ENCODE measurements at places on chromosomes 2 and 18.

DNA sequence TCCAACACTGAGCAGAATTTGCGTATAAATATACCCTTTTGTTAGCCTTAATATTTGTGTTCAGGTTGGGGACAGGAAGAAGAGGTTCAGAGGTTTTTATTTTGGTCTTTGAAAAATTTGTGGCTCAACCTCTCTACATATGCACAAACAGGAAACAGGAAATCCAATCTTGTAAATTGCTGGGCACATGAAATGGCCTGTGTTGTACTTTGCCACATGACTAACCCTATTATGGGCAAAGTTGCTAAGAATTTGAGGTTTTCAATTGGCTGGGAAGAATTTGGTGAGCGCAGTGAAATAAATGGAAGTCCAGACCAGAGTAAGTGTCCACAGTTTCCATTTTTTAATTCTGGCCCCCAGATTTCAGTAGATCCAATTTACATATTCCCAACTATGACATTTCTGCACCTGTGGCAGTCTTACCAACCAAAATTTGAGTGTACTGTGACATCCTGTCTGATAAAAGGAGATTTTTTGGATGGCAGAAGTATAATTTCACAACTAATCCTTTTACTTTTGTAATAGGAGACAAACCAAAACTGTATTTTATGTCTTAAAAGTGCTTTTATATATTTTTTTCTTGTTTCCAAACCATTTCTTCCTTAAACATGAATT lies 63.6 kb downstream of the COX7A2L start:
- H3K4me3 ChIP-seq, result no peak overlapping the region
- no peaks in the 10 kb centered on the region for H3K36me3 ChIP-seq

DNA sequence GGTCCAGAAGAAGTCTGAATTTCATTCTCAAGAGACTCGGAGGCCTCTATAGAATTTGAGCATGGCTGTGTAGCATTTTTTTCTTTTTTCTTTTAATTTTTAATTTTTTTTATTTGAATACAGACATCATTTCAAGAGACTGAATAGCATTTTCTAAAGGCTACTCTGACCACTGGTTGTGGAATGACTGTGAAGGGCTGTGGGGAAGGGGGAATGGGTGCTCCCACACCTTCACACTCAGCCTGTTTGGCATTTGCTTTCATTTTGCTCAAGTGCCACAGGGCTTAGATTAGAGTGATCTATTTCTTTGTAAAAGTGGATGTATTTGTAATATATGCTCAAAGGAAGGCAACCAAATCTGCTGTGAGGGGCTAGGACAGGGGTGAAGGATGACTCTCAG lies 142.0 kb upstream of the SPOPL start:
- no peaks in the 10 kb centered on the region for H3K4me1 ChIP-seq
- no peak overlapping the region for H3K4me3 ChIP-seq
- no peaks in the 10 kb centered on the region for H3K27me3 ChIP-seq
- no peak for DNase-seq

- H3K27ac ChIP-seq, result no peak overlapping the region
- no peaks in the 10 kb centered on the region for H3K36me3 ChIP-seq
- DNase-seq, result no peak
- no peaks in the 10 kb centered on the region for H3K4me1 ChIP-seq
- H3K4me3 ChIP-seq, result no peak overlapping the region
Observed at GRCh38 chr2:220029013-220029412, 401.6 kb downstream of the SLC4A3 start.

GRCh38 chr18:46481048-46481846 lies 175.8 kb downstream of the LOXHD1 start:
- H3K4me1 ChIP-seq, result peaks cover 31% of the 10 kb centered on the region
- H3K4me3 ChIP-seq, result no peak overlapping the region
- H3K27ac ChIP-seq, result no peak overlapping the region
- H3K36me3 ChIP-seq, result no peaks in the 10 kb centered on the region
- no peaks in the 10 kb centered on the region for H3K27me3 ChIP-seq

- no peaks in the 10 kb centered on the region for H3K36me3 ChIP-seq
- H3K4me1 ChIP-seq, result peaks cover 6% of the 10 kb centered on the region
- peak overlapping the region; percentile 73 for H3K4me3 ChIP-seq
- no peaks in the 10 kb centered on the region for H3K27me3 ChIP-seq
- DNase-seq, result no peak
Observed at GRCh38 chr2:110205660-110206455, 1.0 kb upstream of the NPHP1 start.

GRCh38 chr2:27461118-27461517 lies 18.9 kb downstream of the KRTCAP3 start:
- H3K4me3 ChIP-seq, result no peak overlapping the region
- H3K4me1 ChIP-seq, result no peaks in the 10 kb centered on the region
- H3K27me3 ChIP-seq, result no peaks in the 10 kb centered on the region
- peaks cover 12% of the 10 kb centered on the region for H3K36me3 ChIP-seq

DNA sequence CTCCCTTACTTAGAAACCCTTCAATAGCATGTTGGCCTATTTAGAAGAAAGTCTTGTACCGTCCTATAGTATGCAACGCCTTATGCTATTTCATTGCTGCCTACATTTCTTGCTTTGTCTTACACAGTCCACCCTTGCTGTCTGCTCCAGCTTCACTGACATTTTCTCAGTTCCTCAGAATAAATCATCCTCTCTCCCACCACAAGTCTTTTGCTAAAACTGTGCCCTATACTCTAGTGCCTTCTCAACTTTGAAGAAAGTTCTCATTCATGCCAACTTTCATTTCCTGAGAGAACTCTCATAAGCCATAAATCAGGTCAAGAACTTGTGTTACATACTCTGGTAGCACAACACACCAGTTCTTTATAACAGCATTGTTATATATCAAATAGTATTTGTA lies 54.3 kb upstream of the COL3A1 start:
- no peak overlapping the region for H3K4me3 ChIP-seq
- H3K4me1 ChIP-seq, result no peaks in the 10 kb centered on the region
- H3K36me3 ChIP-seq, result no peaks in the 10 kb centered on the region
- no peak for DNase-seq
- H3K27me3 ChIP-seq, result no peaks in the 10 kb centered on the region
- H3K27ac ChIP-seq, result no peak overlapping the region

DNA sequence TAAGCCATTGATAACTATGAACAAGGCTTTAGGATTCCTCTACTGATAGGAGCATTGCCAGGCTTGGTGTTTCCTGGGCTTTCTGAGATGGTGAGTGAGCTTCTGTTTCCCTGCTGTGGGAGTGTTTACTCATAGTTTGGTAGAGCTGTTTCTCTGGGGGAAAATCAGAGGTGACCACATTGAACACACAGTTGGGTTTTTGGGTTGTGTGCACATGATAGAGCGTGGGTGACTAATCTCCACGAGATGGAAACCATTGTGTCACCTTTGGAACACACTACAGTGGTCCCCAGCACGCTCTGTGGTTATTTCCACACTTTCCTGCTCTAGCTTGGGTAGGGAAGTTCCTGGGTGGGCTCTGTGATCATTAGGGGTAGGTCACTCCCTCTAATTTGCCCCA lies 5.4 kb downstream of the IL1R1 start:
- H3K27ac ChIP-seq, result no peak overlapping the region
- H3K4me1 ChIP-seq, result no peaks in the 10 kb centered on the region
- H3K27me3 ChIP-seq, result no peaks in the 10 kb centered on the region

DNA sequence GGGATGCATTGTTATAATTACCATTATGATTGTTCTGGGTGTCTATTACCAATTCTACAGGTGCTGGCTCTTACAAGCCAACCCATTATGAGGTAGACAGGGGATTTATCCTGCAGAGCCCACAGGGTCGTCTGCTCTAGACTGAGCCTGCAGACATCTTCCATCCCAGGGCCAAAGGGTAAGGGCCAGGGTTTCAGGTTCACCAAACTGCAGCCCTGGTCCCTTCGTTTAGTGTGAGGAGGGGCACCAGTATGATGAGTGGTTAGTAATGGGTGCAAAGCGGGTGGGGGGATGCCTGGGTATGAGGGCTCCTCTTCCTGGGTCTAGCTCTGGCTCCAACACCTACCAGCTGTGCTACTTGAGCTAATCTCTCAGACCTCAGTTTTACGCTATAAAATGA lies 1.2 kb upstream of the ARID5A start:
- DNase-seq, result no peak
- H3K36me3 ChIP-seq, result no peaks in the 10 kb centered on the region
- no peak overlapping the region for H3K4me3 ChIP-seq
- peak overlapping the region; percentile 91 for H3K27ac ChIP-seq
- peaks cover 52% of the 10 kb centered on the region for H3K4me1 ChIP-seq

DNA sequence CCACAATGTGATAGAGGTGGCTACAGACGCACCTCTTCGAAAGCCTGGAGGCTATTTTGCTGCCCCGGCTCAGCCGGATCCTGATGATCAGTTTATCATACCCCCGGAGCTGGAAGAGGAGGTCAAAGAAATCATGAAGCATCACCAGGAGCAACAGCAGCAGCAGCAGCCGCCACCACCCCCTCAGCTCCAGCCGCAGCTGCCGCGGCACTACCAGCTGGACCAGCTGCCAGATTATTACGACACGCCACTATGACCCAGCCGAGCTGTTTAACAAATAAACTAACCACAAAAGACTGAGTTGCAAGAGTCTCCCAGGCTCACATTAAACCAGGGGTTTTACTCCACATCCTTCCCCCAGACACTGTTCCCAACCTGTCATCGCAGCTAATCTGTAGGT lies 263.8 kb downstream of the PHLPP1 start:
- H3K36me3 ChIP-seq, result peaks cover 65% of the 10 kb centered on the region
- peak overlapping the region; percentile 19 for H3K27ac ChIP-seq
- H3K27me3 ChIP-seq, result no peaks in the 10 kb centered on the region
- H3K4me3 ChIP-seq, result no peak overlapping the region
- peaks cover 26% of the 10 kb centered on the region for H3K4me1 ChIP-seq
- DNase-seq, result no peak

DNA sequence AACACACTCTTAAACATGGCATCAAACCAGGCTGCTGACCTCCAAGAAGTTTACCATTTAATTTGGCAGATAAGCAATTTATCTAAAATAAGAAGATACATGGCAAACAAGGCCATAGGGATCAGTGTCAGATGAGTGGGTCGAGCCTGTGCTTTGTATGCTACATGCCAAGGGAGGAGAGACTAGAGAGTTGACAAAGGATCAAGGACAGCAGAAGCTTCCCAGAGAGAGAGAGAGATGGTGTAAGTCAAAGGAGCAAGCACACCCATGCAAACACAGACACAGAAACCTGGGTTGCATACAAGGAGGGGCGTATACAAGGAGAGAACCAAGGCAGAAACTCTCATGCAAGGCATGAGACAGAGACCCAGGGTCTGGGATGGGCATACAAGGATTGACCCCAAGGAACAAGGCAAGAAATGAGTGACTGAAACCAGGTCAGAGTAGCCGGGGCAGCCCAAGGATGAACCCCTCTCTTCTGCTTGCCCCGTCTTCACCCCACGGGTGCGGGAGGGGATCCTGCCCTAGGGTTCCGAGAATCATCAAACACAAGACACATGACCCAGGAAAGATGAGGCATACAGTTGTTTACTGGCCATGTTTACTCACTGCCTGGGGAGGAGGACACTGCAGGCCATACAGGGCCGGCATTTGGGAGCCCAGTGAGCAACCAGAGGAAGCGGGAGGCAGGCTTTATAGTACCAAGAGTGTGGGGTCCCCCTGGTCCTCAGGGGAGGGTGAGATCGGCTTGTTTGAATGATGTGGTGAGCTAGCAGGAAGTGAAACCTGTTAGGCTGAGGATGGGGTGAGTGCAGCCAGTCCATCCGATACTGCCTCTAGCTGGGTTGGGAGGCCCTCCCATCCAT lies 529.2 kb upstream of the ID2 start:
- no peaks in the 10 kb centered on the region for H3K4me1 ChIP-seq
- H3K4me3 ChIP-seq, result no peak overlapping the region
- no peaks in the 10 kb centered on the region for H3K27me3 ChIP-seq
- no peak for DNase-seq
- H3K27ac ChIP-seq, result no peak overlapping the region
- no peaks in the 10 kb centered on the region for H3K36me3 ChIP-seq

DNA sequence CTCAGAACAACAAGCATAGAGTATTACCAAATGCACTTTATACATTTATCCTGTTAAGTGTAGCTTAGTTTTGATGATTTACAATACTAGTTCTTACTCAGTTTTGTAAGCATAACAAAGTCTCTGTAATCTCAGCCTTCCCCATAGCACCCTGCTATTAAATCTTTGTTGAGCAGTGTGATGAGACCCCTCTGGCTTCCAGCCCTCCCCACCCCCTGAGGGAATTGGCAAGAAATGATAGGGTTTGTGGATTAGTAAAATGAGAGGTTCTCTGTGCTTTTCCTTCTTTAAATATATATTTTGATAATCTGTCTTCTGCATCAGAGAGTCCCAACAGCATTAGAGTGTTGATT lies 37.2 kb downstream of the ZNF521 start:
- DNase-seq, result no peak
- H3K27me3 ChIP-seq, result no peaks in the 10 kb centered on the region
- H3K27ac ChIP-seq, result no peak overlapping the region
- peaks cover 4% of the 10 kb centered on the region for H3K4me1 ChIP-seq
- no peak overlapping the region for H3K4me3 ChIP-seq

- H3K4me3 ChIP-seq, result no peak overlapping the region
- no peaks in the 10 kb centered on the region for H3K27me3 ChIP-seq
- H3K27ac ChIP-seq, result no peak overlapping the region
- no peaks in the 10 kb centered on the region for H3K4me1 ChIP-seq
Observed at GRCh38 chr2:184879671-184880070, 281.3 kb downstream of the ZNF804A start.

DNA sequence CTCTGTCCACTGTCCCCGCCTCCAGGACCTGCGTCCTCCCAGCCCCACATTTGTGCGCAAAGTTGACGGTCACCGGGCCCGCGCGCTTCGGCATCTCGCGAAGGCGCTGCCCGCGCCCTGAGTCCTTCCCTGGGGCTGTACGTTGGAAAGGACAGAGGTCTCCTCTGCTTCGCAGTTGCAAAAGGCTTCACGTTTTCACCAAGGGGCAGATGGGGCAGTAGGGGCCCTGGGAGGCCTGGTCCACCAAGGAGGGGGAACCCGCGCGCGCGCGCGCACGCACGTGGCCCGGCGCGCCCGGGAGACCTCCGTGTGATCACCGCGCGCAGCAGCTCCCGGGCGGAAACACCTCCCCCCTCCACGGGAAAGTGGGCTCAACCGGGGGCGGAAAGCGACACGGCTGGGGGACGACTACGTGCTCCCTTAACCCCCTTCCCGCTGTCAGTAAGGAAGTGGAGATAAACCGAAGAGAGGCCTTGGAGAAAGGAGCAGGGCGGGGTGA lies 21.9 kb downstream of the TEX44 start:
- H3K4me3 ChIP-seq, result peak overlapping the region; percentile 30
- H3K36me3 ChIP-seq, result no peaks in the 10 kb centered on the region
- H3K27me3 ChIP-seq, result no peaks in the 10 kb centered on the region
- peaks cover 70% of the 10 kb centered on the region for H3K4me1 ChIP-seq
- DNase-seq, result no peak

DNA sequence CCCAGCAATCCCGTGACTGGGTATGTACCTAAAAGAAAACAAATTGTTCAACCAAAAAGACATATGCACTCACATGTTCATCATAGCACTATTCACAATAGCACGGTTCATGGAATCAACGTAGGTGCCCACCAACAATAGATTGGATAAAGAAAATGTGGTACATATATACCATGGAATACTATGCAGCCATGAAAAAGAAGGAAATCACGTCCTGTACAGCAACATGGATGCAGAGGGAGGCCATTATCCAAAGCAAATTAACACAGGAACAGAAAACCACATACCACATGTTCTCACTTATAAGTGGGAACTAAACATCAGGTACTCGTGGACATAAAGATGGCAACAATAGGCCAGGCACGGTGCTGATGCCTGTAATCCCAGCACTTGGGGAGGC lies 207.9 kb upstream of the TNP1 start:
- no peaks in the 10 kb centered on the region for H3K36me3 ChIP-seq
- no peaks in the 10 kb centered on the region for H3K4me1 ChIP-seq
- DNase-seq, result no peak
- H3K27me3 ChIP-seq, result no peaks in the 10 kb centered on the region
- H3K27ac ChIP-seq, result no peak overlapping the region
- no peak overlapping the region for H3K4me3 ChIP-seq

GRCh38 chr2:240558236-240558761 lies 511 bp upstream of the ANKMY1 start:
- H3K27ac ChIP-seq, result no peak overlapping the region
- H3K27me3 ChIP-seq, result no peaks in the 10 kb centered on the region
- peaks cover 62% of the 10 kb centered on the region for H3K4me1 ChIP-seq

All from esophagus squamous epithelium (tissue), 5 donors.